ENCODE measurements at places on chromosomes 4 and X.
A peak's percentile ranks its signal among the peaks of the same experiment; 100 is the strongest.

GRCh38 chr4:39083164-39083563 lies 21.1 kb downstream of the KLHL5 start:
- DNase-seq: no peak

GRCh38 chrX:54076903-54077302 lies 32.6 kb upstream of the PHF8 start:
- DNase-seq: no peak

DNA sequence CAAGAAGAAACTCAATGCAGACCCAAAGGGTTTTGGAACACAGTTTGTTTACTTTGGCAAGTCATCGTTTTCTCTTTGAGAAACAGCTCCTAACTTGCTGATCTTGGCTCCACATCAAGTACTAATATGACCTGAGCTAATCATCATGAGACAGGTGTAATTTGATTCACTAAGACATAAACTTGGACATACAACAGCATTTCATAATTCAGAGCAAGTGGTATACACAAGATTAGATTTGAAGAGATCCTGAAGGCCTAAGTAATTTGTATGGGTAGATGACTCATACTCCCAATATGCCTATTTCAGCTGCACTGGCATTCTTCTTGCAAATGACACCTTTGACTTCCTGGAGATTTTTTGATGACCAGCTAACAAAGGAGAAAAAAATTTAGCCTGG lies 1521.7 kb downstream of the RPA4 start:
- DNase-seq: no peak

DNA sequence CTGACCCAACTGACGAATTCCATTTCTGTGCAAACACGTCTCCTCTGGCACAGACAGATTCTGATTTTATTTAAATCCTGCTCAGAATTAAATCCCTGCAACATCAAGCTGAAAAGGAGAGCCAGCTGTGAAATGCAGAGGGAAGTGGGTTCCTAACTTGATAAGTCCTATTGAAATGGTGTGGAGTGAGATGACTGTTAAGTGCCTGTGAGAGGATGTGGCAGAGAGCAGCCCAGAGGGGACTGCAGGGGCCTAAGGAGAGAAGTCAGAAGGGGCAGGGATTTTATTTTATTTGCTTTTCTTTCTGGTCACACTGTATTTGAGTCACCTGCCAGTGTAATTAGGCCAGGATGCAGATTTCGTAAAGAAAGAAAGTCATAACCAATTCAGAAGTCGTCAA lies 277.4 kb downstream of the NKX6-1 start:
- no peak for DNase-seq

DNA sequence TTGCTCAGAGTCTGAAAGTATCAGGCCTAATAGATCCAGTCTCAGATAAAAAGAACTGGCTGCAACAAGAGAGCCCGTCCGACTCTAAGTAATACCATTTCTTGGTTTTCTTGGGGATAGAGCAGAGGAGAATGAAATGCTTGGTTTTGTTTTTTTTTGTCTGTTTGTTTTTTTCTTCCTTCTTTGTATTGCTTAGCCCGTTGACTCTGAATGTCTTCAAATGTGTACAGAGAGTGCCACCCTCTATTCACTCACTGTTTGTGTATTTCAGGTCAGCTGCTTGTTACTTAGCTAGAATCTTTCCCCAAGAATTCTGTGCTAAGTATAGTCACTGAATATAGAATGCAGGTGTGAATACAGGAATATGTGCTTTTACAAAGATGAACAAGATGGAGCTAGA lies 5.7 kb upstream of the TMEM156 start:
- DNase-seq: no peak

DNA sequence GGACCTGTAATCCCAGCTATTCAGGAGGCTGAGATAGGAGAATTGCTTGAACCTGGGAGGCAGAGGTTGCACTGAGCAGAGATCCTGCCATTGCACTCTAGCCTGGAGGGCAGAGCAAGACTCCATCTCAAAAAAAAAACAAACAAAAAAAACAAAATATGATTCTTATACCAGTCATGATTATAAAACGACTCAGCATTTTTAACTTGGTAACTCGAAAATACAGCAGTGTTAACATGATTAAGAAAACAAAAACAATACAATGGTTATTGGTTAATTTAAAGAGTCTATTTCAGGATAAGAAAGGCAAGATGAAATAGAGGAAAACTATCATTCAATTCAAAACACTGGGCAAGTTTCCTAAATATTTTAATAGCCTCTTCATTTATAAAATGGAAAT lies 865.3 kb downstream of the PCDH7 start:
- no peak for DNase-seq

DNA sequence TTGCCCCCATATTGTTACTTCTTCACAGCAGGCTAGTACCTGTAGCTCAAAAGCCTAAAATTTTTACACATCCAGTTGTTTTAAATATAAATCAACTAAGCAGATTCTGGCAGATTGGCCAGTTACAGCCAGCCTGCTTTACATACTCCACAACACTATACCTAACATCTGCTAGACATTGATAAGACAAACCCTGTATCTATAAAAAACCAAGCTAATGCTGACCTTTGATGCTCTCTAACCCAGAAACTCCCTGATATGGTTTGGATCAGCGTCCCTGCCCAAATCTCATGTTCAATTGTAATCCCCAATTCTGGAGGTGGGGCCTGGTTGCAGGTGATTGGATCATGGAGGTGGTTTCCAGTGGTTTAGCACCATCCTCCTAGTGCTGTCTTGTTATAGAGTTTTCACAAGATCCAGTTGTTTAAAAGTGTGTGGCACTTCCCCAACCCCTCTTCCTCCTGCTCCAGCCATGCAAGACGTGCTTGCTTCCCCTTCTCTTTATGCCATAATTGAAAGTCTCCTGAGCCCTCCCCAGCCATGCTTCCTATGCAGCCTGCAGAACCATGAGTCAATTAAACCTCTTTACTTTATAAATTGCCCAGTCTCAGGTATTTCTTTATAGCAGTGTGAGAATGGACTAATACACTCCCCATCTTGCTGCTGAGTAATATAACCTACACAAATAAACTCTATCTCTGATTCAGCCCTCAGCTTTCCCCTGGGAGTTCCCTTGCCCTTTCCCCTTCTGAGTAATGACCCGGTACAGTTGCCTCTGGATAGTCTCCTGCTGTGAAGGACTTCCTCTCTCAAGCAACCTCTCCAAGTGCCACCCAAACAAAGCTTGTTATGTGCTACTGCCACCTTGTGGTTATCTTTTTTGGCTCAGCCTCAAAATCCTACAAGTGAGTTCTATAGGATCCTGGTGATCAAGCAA lies 39.6 kb downstream of the ZCCHC13 start:
- DNase-seq: peak; percentile 58

- no peak for DNase-seq
Observed at GRCh38 chr4:185671066-185671465, 135.8 kb upstream of the PDLIM3 start.

DNA sequence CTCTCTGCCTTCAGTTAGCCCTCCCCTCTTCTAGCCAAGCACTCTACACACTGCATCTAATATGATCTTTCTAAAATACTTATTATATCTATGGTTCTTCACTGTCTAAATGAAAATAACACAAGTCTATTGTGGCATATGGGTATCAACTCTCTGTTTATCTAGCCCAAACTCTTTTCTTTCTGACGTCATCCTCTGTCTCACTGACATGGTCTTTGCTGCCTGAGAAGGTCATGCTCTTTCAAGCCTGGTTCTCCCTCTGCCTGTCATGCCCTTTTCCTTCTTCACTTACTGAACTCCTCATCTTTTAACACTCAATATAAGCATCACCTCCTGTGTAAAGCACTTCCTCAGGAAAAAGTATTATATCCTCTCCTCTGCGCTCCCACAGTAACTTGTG lies 672.2 kb upstream of the CT83 start:
- no peak for DNase-seq

DNA sequence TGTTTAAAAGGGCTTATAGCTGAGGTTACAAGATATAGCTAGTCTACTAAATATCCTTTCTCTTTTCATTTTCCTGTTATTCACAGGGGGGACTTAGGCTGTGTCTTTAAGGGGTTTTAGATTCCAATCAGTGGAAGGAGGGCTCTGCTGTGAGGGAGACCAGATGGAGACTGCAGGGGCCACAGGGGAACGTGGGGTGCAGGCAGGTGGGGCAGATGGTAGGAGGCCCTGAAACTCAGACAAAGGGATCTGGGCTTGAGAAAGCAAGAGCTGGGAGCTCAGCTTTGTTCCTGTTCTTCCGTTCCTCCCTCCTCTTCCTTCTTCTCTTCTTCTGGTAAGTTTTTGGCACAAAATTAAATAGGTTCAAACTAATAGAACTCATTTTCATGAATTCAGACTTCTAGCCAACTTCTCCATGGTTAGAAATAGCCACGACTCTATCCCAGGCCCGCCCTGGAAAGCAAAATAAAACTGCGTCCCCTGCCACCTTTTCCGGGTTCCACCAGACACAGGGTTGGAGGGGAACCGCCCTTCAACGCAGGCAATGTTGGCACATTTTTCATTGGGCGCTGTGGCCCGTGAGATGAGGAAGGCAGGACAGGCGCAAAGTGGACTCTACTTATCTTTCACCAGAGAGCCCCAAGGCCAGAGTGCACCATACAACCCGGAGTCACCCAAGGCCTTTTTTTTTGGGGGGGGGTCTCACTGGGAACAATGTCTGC lies 3.5 kb upstream of the TMSB4X start:
- no peak for DNase-seq

DNA sequence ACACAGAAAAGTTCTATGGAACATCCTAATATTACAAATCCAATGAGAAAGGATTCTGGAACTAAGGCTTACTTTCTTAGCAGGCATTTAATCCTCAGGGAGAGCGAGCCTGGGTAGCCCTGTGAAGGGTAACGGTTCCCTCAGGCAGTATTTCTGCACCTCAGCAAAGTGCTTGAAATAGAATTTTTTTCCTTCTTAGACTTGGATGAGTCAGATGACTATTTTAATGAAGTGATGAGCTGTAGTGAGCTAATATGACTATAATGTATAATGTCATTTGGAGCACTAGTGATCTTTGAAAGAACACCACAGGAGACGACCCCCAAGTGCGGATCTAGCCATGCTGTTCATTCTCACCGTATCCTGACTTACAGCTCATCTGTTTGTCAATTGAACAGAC lies 493.0 kb upstream of the FAM241A start:
- DNase-seq: no peak

DNA sequence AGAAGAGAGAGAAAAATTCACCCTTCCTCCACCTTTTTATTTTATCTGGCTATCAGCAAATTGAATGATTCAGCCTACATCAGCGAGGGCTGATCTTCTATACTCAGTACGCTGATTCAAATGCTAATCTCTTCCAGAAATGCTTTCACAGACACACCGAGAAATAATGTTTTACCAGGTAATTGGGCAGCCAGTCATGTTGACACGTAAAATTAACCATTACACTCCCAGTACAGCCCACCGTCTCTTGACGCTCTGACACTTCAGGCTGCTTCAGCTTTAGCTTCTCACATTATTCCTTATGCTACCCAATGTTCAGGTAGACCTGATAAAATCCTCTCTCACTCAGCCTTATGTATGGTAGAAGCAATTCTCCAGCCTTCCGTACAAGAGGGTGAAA lies 835.2 kb upstream of the PCDH10 start:
- DNase-seq: no peak

DNA sequence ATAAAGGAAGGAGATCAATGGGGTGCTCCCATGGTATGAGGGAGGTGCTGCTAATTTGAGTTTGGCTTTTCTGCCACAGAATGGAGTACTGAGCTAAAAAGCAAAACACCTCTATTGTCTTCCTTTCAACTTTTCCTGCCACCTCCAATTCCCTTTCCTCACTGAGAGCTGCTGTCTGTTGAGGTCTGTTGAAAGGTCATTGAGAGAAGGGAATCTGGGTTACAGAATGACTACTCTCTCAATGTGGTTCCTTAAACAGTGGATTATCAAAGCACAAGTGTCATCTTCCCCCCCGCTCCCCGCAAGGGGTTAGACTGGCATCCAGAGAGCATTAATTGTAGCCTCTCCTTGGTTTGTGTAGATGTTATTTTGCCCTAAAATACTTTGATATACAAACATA lies 10.7 kb downstream of the USP9X start:
- no peak for DNase-seq

- DNase-seq: no peak
Observed at GRCh38 chr4:148238811-148239493, 203.3 kb downstream of the NR3C2 start.

DNA sequence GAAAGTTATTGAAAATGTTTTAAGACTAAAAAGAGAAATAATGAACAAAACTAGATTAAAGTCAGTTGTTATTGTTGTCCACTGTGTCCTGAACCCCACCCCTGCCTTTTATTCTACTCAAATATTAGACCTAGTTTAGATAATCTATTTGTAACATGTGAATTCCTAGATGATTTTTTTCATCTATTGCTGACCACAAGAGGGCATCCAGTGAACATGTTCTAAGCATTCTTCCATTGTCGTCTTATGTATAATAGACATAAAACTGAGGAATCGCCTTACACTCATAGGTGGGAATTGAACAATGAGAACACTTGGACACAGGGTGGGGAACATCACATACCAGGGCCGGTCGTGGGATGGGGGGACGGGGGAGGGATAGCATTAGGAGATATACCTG lies 36.4 kb upstream of the HPRT1 start:
- no peak for DNase-seq

- no peak for DNase-seq
Observed at GRCh38 chr4:141346144-141346543, 125.4 kb downstream of the ZNF330 start.

GRCh38 chr4:70158576-70158975 lies 4.5 kb downstream of the PRR27 start:
- no peak for DNase-seq

DNA sequence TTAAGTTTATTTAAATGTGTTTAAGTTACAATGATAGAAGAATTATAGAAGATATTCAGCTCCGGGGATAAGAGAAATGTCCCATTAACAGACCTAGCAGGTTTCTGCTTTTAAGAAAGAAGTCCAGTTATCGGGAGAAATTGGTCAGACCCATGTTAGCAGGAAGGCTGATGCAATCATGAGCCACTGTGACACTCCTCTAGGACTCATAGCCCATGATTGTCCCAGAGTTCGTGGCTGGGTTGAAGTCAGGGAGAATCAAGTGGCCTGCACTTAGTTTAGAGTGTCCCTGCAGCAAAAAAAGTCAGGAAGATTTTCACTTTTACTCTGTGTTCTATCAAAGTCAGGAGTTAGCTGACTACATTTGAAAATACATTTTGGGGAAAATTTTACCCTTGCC lies 72.0 kb downstream of the TMEM144 start:
- no peak for DNase-seq
